ENCODE measurements at places on chromosomes 13 and 19.

DNA sequence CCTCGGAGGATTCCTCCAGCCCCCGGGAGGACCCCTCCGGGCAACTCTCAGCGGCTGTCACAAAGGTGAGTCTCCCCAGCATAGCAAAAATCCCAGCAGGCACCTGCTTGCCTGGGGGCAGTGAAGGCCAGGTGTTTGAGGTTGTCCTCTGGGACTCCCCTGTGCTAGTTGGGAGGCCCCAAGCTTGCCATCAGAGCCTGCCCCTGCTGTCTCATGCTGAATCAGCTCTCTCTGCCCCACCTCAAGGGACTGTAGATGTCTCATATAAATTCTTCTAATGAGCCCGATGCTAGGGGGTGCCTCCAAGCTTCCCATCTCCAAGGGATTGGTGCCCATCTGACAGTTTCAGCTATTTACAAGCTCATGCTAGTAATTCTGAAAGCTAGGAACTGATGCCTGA is 53.6 kb downstream of the NWD1 start:
- DNase-seq = no peak

GRCh38 chr19:45168767-45169351 is 8.1 kb upstream of the NKPD1 start:
- no peak for DNase-seq

- no peak for DNase-seq
Observed at GRCh38 chr13:42997381-42997780, 5.3 kb upstream of the EPSTI1 start.

GRCh38 chr13:19791953-19792537 is 9.3 kb upstream of the PSPC1 start:
- no peak for DNase-seq

DNA sequence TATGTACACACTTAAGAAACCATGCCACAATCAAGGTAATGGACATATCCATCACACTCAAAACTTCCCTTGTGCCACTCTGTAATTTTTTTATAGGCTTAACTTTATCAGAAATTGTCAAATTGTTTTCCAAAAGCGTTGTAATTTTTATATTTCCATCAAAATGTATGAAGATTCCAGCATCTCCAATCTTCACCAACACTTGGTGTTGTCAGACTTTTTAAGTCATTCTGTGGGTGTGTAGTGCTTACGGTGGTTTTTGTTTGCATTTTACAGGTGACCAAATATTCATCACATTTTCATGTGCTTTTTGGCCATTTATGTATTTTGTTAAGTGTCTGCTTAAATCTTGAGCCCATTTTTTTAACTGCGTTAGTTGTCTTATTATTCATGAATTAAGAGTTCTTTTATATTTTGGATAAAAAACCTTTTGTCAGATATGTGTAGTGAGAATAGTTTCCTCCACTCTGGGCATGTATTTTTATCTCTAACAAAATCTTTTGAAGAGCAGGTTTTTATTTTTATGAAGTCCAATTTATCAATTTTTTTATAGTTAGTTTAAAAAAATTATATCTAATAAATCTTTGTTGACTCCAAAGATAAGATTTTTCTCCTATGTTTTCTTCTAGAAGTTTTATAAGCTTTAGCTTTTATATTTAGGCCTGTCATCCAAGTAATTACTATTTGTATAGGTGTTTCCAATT is 4.6 kb upstream of the ZNF45 start:
- DNase-seq = no peak

DNA sequence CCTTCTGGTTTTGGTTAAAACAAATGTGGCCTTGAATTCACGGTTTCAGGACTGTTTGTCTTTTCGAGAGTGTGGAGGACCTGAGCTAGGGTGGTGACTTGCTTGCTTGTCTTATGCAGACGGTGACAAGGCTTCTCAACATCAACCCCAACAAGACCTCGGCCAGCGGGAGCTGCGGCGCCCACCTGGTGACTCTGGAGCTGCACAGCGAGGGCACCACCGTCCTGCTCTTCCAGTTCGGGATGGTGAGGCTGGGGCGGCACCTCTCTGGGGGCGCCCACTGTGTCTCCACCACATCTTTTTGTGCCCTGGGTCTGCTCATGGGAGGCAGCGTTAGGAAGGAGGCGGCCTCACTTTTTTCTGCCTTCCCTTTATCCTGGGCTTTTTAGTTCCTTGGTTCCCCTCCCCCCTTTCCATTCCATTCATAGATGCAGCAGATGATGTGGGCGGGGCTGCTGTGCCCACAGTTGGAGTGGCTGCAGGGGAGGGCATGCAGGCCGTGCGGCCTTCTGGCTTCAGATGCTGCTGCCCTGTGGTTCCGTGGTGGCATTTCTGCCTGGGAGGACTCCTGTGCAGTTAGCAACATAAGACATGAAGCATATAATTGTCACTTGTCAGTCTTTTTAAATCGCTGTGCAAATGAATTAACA is 23.3 kb downstream of the LAMP1 start:
- no peak for DNase-seq

Data from stimulated activated CD4-positive, alpha-beta T cell treated with anti-CD3 and anti-CD28 coated beads, Interleukin-15, amount 100 ng/mL, for 24 hours (primary cell).